MCF 10A (cell line): ENCODE measurements at places on chromosomes 2 and 18.

DNA sequence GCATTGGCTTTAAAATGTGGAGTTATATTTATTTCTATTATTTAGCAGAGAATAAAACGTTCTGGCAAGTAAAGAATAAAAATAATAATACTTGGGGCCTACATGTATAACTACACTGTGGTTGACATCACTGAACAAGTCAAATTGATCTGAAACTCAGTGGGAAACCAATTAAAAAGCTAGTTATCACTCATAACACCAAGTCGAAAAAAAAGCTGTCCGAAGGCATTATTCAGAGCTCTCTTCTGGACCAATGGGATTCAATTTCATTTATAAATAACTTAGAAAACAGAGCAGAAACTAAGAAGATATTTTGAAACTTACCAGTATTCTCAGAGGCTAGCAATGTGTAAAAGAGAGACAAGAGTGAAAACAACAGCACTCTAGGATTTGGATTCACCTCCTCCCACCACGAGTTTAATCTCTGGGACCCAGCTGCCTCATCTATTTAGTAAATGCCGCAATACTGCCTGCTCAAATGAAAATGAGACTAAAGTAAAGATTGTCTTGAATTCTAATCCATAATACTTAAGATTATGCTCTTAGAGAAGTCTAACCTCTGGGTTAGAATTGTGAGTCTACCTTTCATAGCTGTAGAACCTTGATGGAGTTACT lies 128.4 kb downstream of the NBAS start:
- DNase-seq: no peak

DNA sequence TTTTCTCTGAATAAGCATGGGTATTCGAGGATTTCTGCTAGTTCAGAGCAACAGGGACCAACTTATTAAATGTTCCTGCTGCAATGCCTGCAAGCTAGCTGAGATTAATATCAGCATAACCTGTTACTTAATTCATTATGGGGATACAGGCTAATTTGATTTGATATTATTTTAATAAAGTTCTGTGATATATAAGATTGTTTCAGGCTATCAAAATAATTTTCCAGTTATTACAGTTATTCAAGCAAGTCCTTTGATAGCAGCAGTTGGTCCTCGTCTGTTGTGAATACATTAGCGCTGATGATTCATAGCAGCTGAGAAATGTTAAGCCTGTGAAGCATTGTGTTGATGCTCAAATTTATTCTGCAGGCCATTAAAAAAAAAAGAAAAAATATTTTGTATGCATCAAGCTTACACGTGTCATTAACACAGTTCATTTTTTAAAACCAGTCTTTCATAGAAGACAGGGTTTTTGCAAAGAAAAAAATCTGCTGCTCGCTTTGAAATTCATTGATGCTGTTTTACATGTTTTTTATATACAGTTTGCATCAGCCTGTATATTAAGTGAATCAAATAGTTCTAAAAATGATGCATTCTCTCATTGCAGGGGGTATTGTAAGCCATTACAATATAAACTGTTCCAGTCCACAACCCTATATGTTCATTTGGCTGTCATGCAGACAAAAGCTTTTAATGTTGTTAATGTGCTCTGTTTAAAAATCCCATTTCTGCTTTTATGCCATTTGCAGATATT lies 482.5 kb downstream of the BCL11A start:
- DNase-seq: no peak

DNA sequence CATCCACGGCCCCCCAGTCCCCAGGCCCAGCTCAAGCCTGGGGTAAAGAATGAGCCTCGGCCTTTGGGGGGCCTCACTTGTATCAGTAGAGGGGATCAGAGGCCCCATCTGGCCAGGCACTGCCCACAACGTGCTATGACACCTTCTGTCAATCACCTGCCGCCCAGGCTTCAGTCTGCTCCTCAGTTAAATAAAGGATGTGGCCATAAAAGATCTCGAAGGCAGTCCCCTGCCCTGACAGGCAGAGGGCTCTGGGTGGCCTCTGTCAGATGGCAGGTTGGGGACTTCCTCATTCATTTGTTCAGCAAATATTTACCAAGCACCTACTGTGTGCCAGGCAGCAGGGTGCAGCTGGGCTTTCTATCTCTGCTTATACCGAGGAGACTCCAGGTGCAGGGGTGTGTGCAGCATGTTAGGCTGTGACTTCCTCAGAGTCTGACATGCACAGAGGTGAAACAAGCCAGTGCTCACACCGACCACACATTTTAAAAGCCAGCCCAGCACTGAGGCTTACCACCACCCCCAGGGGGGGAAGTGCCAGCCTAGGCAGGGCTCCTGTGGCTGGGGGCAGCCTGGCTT lies 166.4 kb downstream of the GALNT1 start:
- no peak for DNase-seq

GRCh38 chr2:66692521-66693054 lies 257.7 kb downstream of the MEIS1 start:
- DNase-seq: no peak

DNA sequence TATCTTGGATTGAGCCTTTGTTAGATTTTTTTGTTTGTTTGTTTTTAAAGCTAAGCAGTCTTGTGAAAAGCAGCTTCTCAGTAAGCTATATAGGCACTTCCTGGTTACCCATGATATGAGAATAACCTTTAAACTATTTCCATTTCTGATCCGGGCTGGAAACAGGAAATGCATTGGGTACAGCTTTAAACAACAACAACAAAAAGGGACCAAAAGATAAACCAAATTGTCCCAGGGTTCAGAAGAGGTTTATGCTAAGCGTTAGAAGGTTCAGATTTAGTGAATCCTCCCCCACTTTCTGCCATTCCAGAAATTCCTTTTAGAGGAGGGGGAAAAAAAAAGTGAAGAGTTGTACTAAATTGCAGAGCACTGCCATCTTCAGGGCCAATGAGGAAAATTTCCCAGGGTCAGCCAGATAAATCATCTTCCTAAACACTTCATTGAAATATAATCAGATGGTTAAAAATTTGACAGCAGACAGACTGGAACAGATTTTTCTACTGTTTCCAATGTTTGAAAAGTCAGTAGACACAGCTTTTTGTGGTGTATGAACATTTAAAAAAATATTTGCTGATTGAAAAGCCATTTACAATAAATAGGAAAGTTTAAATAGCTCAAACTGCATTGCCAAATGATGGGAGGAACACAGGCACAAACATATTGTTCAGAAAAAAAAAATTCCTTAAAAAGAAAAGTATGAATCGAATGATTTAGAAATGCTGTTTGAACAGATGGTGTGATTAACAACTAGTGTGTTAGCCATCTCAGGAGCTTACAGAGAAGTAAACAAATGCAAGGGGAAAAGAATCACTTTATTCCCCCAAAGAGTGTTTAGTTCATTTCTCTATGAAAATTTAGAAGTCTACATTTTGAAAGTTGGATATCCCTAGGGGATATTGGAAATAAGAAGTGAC lies 189.9 kb upstream of the TANK start:
- peak; percentile 77 for DNase-seq

DNA sequence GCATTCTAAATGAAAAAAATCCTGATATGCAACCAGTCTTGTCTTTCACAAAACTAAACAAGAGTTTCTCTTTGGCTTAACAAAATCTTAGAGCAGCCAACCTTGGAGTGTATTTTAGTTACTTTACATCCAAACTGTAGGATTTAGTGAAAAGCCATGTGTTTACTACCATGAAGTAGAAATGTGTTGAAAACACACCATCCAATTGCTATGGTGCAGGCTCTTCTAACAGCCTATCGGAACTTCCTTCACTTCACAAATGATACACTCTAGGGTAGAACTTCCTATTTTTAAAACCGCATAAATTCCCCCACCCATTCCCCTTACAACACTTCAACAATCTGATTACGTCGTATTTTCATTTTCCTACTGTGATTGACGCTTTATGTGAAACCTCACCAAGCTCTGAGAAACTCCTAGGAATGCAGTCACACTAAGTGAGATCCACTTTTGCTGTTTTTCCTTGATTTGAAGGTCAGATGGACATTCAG lies 74.4 kb upstream of the MAP4K4 start:
- DNase-seq: no peak

GRCh38 chr2:234977228-234977679 lies 25.4 kb downstream of the SH3BP4 start:
- DNase-seq: no peak

DNA sequence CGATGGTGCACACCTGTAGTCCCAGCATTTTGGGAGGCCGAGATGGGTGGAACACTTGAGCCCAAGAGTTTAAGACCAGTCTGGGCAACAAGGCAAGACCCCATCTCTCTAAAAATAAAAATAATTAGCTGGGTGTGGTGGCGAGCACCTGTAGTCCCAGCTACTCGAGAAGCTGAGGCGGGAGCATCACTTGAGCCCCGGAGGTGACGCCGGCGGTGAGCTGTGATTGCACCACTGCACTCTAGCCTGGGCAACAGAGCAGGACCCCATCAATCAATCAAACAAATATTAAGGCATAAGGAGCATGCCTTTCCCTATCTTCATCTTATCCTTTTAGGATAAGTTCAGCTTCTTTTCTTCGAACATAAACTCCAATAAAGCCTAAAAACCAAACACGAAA lies 1.1 kb downstream of the WDSUB1 start:
- DNase-seq: no peak

DNA sequence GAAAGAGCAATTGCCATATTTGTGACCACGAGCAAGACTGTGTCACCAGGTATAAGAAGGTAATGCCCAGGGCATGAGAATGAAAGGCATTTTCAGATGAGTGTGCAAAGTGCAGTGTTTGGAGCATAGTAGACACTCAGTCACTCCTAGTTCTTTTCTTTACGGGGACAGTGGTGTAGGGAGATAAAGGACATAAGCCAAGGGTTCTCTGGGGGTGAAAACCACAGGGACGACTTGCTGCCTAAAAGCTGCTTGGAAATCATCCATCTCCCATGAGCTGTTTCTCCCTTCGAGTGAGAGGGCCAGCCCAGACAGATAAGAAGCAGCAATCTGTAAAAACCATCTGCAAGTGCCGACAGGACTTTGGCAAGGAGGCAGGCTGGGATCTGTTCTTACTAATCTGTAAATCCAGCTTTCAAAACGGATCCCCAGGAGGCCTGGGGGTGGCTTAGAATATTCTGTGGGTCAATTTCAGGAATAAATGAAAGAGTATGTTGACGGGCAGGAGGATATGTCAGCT lies 221.6 kb downstream of the LPIN1 start:
- peak; percentile 74 for DNase-seq

- DNase-seq: peak; percentile 84
These were observed 130.2 kb downstream of the INHBB start for GRCh38 chr2:120476141-120476540.

DNA sequence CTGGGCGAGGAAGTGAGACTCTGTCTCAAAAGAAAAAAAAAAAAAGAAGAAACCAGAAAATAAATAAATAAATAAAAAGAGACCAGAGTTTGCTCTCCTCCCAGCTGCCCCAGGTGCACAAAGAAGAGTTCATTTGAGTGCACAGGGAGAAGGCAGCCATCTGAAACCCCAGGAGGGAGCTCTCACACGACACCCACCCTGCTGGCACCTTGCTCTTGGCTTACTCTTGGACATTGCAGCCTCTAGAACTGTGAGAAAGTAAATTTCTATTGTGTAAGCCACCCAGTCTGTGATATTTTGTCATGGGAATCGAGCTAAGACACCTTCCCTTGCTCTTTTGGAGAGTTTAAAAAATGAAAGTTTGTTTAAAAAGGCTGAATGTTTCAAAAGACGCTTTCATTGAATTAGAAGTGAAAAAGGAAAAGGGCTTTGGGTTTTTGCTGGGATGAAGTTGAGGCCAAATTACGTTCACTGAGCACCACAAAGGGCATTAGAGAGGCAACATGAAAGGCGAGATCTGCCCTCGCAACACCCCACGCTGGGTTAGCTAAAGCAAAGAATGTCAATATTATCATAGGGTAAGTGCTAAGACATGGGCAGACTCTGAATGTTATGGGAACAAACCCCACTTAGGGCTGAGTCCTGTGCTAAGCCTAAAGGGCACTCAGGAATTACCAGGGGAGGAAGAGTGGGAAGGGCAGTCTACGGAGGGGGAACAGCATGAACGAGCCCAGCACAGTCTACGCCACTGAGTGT lies 128.9 kb upstream of the RIOK3 start:
- DNase-seq: no peak

DNA sequence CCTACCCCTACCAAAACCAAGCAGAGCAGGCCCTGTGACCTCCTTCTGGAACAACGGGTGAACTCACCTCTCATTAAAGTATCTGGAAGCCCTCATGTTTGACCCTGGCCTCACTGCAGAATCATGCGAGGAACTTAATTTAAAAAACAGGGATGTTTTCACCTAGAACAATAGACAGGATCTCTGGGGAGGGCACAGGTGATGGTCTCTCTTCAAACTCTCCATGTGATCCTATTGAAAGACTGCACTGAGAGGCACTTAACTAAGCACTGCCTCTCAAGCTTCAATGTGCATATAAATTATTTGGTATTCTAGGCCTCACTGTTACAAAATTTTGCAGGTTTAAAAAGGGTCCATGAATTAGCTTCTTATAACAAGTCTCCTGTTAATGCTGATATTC lies 7.5 kb downstream of the ZNF519 start:
- DNase-seq: no peak

GRCh38 chr18:63648241-63648640 lies 4.2 kb upstream of the SERPINB4 start:
- DNase-seq: peak; percentile 62

DNA sequence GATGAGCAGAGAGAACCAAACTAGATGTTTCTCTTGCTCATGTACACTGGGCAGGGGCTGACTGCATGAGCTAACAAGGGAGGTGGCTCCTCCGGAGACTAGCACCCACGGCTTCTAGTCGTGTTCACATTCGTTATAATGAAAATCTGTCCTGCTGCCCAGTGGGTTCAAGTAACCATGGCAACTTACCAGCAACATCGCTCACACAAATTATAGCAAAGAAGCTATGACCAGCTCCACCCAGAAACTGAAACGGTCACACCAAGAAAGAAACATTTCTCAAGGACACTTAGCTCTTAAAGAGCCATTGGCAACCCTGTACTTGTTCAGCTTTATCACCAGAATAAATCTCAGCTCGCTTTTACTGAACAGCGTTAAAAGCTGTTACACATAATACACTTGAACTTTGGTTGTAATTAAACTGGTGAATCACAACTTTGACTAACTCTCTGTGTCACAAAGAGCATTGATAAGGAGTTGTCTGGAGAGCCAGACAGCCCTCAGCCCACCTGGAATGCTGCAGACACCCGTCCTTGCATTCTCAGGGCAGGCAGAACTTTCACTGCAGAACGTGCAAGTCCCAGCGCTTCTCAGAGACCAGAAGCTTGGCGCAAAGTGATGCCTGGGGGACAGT lies 141.2 kb downstream of the PID1 start:
- no peak for DNase-seq

GRCh38 chr2:153195342-153195741 lies 283.2 kb downstream of the RPRM start:
- DNase-seq: no peak
